ENCODE measurements at places on chromosomes 11 and 22.

DNA sequence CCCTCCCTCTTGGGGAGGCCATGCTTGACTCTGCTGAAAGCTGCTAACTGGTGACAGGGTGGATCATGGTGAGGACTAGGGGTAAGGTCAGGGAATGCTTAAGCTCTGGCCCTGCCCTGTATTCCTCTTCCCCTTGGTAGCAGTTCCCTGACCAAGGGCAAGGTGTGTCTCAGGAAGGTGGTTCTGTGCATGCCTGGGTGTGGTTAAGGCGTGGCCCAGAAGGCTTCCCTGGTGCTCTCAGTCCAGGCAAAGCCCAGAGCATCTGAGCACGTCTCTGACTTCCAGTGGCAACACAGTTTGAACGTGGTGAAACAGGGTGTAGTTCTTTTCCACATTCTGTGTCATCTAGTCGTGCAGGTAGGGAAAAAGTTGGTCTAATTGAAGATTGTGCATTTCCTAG, 53.1 kb upstream of the HORMAD2 start:
- no peak for DNase-seq

DNA sequence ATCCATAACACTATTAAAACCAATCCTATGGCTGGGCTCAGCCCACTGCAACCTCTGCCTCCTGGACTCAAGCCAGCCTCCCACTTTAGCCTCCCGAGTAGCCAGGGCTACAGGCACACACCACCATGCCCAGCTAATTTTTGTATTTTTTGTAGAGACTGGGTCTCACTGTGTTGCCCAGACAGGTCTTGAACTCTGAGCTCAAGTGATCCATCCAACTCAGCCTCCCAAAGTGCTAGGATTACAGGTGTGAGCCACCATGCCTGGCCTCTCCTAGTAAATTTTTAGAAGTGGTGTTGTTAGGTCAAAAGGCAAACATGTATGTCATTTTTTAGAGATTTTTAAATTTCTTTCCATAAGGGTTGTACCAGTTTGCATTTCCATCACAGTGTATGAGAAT, 14.2 kb downstream of the F2 start:
- no peak for DNase-seq

- DNase-seq, result no peak
These were observed 336.1 kb downstream of the CTTN start for GRCh38 chr11:70734379-70734778.

DNA sequence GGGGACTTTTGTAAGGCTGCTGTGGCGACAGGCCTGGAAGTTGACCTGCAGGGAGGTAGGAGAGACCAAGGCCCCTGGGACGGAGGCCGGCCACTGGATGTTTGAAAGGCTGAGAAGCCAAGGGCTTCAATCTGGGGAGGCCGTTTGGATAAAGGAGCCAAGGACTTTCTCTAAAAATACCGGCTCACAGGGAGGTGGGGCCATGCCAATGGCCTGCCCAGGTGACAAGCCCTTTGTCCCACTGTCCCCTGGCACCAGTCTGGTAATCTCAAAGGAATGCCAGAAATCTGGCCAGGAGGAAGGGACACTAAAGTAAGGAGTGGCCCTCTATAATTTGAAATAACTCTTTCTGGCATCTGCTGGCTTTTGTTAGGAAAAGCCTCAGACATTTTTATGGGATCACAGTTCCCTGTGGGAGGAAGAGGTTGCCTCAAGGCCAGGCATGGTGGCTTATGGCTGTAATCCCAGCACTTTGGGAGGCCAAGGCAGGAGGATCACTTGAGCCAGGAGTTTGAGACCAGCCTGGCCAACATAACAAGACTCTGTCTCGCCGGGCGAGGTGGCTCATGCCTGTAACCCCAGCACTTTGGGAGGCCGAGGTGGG, 1.9 kb upstream of the CHKA start:
- DNase-seq, result no peak

DNA sequence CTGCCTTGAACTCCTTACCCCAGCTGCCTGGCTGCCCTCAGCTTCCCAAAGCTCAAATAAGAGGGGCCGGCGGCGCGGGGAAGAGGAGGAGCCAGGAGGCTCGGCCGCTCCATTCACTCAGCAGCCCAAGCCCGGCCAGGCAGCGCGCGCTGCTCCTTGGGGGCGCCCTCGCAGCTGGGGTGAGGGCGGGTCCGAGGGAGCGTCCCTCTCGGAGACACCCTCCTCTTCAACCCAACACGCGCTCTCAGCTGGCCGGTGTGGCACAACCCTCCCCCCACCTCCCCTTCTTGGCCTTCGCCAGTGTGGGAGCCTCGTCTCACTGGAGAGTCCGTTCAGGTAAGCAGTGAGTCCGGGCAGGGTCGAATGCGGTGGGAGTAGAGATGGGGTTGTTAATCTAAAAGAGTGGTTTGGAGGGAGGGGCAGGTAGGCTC, at the start of gene WT1:
WT1 (minus strand) TSS at position 29 of the 431 bp plus-strand sequence.
- no peak for DNase-seq
